ENCODE measurements at places on chromosomes 16 and 17. TPM values are rescaled to one million over a fixed set of nuclear protein-coding genes. Genes with fewer than 3 reads are reported as not detected.

The OMG gene
- total RNA-seq = 0.09 TPM

The OR3A3 gene
- total RNA-seq = not detected

The SOCS3 gene
- 28.9 TPM for total RNA-seq

The PRSS36 gene
- total RNA-seq = 0.09 TPM

The C16orf95 gene
- total RNA-seq = 4.1 TPM

The CDC42EP4 gene
- 16.6 TPM for total RNA-seq

The KRTAP4-9 gene
- total RNA-seq = not detected

The KRT16 gene
- not detected for total RNA-seq

The KCNJ2 gene
- 14.8 TPM for total RNA-seq

All from endothelial cell of coronary artery (primary cell).